Renal cortex interstitium (tissue), 15 donors: ENCODE measurements at places on chromosomes 2 and 18. TPM values are rescaled to one million over a fixed set of nuclear protein-coding genes. Genes with fewer than 3 reads are reported as not detected.

GRCh38 chr2:126802774-126803433, 95.8 kb upstream of the TEX51 start:
- no peak for DNase-seq

DNA sequence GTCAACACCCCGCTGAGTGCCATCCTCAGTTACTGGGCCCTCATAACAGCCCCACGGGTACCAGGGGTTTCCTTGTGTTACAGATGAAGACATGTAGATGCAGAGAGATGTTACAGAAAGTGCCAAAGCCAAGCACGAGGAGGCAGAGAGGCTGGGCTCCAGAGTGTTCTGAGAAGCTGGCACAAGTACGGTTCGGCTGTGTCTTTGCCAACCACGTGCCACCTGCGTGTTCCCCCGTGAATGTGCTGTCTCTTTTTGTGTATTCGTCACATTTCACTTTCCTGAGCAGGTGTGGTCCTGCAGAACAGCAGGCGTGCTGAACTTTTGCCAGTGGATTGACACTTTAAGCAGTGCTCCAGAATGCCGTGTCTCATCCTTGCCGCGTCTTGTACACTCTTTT, 124.6 kb downstream of the NCK2 start:
- DNase-seq: no peak

Gene IGFBP2
- 169 TPM for polyA plus RNA-seq

GRCh38 chr2:82275599-82275998, 1971.0 kb upstream of the LRRTM1 start:
- DNase-seq: no peak

Gene GCG
- polyA plus RNA-seq: not detected

DNA sequence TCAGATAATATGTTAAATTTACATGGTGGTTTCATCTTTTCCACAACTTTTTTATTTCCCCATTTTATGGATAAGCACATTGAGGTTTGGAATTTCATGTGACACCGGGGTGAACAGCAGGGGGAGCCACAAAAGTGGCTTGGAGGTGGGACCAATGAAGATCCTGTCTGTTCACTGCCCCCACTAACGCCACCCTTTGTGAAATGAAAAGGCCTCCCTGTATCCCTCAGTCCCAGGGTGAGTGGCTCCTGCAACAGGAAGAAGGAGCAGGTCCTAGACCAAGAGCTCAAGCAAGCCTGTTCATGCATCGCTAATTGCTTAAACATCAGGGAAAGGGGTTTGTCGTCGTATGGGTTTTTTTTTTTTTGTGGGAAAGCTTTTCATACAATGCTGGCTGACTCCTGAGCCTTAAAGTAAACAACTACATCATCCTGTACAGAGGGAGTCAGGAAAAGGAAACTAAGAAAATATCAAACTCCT, 267.8 kb upstream of the EPAS1 start:
- no peak for DNase-seq

GRCh38 chr2:236337465-236338325, 73.5 kb upstream of the ASB18 start:
- DNase-seq: no peak

Gene FAM110C
- 8.9 TPM for polyA plus RNA-seq

DNA sequence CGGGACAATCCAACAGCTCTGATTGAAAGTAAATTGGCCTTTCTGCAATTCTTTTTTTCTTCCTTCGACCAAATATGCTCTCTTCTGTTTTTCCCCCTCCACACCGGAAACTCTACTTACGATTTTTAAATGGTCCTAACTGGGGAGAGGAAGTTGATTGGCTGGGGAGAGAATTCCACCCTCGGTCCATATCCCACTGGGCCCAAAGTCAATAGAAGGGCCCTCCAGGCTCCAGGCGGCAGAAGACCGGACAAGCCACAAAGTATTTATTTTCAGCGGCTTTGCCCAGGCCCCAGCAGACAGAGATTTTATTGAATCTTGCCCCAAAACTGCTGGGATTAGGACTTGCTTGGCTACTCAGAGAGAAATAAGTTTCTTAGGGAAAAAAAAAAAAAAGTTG, 37.1 kb upstream of the SMAD7 start:
- DNase-seq: no peak

GRCh38 chr2:231565887-231566594, 26.6 kb upstream of the TEX44 start:
- DNase-seq: no peak

Gene FBXO48
- polyA plus RNA-seq: 2.1 TPM

DNA sequence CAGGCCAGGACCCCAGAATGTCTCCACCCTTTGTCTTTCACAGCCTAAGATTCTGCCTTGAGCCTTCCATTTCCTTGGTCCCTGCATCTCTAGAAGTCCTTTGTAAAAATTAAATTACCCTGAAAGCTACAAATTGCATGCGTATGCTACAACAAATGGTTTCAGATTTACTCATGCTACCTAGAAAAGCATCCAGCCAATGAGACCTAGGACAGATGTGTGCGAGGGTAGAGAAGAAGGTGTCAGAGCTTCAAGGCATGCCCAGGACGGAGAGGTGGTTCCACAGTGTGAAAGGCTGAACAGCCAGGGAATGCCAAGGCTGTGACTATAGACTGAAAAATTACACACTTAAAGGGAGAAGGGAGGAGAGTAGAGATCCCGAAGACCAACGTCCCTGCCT, 40.2 kb downstream of the CCBE1 start:
- no peak for DNase-seq

Gene CYP26B1
- polyA plus RNA-seq: 13.5 TPM

Gene MAP2
- 32.2 TPM for polyA plus RNA-seq

DNA sequence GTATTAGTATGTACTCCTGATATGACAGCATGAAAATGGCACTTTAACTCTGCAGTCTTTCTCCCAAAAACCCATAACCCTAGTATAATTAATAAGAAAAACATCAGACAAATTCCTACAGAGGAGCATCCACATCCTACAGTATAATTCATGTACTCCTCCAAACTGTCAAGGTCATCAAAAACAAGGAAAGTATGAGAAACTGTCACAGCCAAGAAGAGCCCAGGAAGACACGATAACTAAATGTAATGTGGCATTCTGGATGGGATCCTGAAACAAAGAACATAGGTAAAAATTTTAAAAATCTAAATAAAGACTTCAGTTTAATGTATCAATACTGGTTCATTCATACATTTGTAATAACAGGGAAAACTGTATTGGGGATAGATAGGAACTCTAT, 88.2 kb downstream of the SLC66A3 start:
- no peak for DNase-seq

GRCh38 chr2:129812071-129812470, 167.4 kb upstream of the RAB6C start:
- DNase-seq: no peak

DNA sequence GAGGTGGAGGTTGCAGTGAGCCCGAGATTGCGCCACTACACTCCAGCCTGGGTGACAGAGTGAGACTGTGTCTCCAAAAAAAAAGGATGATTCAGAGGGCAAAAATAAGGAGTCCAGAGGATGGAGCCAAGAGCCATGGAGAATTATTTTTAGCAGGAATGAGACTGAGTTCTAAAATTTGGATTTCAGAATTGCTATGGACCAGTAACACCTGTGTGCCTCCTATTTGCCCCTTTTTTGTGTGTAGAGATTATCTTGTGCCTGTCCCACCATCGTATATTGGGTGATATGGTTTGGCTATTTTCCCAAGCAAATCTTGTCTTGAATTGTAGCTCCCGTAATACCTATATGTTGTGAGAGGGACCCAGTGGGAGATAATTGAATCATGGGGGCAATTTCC, 16.4 kb upstream of the RGPD8 start:
- DNase-seq: no peak

DNA sequence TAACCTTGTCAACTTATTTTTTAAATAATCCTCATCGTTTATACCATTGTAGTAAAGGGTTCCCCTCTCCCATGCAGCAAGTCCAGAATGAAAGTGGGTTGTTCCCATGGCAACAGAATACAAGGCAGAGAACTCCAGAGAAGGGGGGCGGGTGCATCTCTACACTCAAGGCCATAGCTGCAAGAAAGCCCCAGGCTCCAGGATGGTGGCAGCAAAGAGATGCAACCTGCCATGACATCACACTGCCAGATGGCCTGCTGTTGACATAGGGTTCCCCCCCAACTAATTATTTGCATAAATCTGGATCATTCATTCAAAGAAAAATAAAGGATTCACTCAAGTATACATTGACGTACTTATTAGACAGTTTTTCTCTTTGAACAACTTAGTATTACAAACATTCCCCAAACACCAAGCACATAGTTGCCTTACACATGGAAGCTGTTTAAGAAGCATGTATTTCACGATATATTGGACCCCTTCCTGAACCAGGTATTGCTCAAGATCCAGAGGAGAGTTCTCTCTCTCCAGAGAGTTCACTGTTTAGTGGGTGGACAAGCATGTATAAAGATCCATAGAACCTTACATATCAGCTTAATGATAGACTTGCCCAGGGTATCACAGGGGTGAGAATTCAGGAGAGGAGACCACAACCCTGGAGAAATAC, 87.4 kb upstream of the KLF7 start:
- DNase-seq: no peak

Gene GDF7
- polyA plus RNA-seq: 2.6 TPM

Gene SLC39A6
- 72.8 TPM for polyA plus RNA-seq

GRCh38 chr2:196275646-196276352, 104.4 kb upstream of the STK17B start:
- no peak for DNase-seq

Gene DYNAP
- not detected for polyA plus RNA-seq

DNA sequence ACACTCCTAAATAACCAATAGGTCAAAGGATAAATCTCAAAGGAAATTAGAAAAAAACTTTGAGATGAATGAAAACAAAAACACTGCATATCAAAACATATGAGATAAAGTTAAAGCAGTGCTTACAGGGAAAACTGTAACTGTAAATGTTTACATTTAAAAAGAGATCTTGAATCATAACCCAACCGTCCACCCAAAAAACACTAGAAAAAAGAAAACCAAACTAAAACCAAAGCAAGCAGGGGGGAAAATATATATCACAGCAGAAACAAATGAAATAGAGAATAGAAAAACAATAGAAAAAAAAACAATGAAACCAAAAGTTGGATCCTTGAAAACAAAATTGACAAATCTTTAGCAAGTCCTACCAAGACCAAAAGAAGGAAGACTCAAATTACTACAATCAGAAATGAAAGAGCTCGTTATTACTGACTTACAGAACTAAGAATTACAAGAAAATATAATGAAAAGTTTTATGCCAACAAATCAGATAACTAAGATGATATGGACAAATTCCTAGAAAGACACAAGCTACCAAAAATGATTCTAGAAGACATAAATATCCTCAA, 65.6 kb downstream of the TLK1 start:
- no peak for DNase-seq

Gene FBLN7
- polyA plus RNA-seq: 9.3 TPM

DNA sequence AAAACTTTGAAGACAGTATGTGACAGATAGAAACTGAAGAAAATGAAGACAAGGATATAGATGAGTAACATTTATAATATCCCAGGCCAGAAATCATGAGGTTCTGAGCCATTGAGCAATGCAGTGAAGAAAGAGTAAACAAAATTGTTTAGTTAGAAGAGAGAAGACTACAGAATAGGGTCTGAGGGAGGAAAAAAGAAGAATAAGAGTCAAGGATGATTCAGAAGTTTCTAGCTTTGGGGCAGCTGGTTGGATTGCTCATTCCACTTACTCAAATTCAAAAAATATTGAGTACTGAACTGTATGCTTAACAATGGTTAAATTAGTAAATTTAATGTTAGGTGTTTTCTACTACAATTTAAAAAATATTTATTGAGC, 155.0 kb upstream of the OTX1 start:
- DNase-seq: no peak

GRCh38 chr2:203722411-203722810, 16.0 kb downstream of the CD28 start:
- no peak for DNase-seq

GRCh38 chr18:5914951-5915350, 19.6 kb upstream of the TMEM200C start:
- DNase-seq: no peak

DNA sequence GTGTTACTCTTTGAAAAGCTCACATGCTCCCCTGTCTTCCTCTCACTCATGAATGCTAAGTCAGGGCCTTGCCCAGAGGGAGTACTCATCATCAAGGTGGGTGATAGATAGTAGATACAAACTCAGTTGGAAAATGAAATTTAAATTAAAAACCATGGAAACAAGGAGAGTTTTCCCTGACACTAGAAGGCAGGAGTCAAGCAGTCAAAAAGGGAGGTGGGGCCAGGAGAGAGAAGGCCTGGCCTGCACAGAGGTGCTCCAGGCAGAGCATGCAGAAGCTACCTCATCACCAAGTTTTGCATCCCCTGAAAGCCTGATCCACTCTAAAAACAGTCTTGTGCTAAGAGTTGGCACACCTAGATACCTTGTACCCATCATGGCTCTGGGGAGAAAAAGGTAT, 143.7 kb downstream of the MYO5B start:
- DNase-seq: no peak

- DNase-seq: no peak
Observed at GRCh38 chr18:23106575-23106974, 28.7 kb upstream of the CABLES1 start.

Gene COL3A1
- polyA plus RNA-seq: 939 TPM

Gene NETO1
- 1.0 TPM for polyA plus RNA-seq

DNA sequence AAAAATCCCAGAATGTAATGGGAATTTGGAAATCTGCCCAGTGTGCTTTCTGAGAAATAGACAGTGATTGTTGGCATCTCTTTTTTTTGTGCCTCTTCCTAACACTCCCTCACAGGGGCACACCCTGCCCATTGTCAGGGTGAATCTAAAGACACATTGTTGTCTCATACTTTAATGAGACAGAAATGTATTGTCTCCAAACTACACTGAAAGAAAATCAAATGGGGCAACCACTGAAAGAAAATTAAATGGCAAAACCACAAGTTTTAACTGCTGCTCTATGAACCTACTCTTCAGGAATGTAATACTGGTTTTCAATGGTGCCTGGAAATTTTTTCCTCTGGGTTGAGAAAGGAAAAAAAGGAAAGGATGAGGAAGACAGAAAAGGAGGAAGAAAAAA, 43.2 kb upstream of the GLS start:
- no peak for DNase-seq

DNA sequence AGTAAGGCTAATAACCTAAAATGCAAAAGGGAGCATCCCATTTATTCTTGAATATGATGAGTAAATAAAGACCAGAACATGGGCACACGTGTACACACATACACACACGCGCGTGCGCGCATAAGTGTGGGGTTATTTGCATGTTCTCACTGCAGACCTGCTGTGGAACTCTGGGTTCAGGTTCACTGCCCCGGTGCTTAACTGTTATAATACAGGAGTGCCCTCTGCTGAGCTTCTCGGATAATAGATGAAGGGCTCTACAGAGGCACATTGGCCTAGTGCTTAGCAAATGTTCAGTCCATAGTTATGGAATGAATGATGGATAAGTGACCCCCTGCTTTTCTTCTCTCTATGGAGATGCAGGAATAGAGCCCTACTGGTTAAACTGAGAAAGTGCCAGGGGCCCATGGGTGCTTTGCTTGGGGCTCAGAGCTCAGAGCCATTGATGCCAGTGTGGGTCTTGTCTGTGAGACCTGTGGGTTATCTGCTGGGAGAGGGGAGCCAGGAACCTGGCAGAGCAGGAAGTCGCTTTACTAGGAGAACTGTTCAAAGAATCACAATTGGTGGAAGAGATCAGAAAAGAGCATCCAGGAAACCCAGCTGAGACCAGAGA, 3.6 kb upstream of the ARL4C start:
- DNase-seq: no peak

Gene PCBP1
- polyA plus RNA-seq: 255 TPM
